Fibroblast of pulmonary artery (primary cell): ENCODE measurements at places on chromosomes 5 and 9.

- no peak for DNase-seq
These were observed 240.4 kb downstream of the IRX2 start for GRCh38 chr5:2511126-2511525.

- no peak for DNase-seq
These were observed 75.1 kb downstream of the SH3GL2 start for GRCh38 chr9:17653947-17654465.

- DNase-seq, result no peak
These were observed 31.9 kb downstream of the PALM2AKAP2 start for GRCh38 chr9:109811876-109812275.

DNA sequence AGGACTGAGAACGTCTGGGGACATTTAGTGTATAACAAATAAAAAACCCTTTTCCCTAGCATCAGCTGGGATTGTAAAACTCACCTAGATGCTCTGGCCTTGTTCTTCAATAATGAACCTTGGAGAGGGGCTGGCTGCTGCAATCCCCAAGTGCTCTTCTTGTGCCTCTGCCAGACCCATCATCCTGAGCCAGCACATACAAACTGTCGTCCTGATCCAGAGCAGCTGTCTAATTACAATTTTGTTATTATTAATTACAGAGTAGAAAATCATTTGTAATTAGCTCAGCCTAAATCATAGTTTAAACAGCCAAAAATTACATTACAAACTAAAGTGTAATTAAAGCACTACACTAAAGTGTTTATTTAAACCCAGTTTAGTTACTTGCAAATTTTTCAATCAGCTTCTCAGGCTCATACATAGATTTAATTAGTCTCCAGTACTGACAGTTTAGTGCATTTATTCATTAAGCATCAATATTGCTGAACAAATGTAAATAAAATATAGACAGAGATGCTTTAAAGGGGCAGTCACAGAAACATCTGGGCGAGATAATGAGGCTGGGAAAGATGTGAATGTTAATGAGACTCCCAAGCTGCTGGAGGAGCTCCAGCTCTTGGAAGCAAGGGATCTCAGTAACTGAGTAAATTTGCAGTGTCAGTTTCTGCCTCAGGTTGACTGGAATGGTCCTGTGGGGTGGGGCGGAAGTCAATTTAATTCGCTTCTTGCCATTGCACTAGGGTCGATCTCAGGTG, 632.3 kb upstream of the TLE4 start:
- DNase-seq, result no peak

DNA sequence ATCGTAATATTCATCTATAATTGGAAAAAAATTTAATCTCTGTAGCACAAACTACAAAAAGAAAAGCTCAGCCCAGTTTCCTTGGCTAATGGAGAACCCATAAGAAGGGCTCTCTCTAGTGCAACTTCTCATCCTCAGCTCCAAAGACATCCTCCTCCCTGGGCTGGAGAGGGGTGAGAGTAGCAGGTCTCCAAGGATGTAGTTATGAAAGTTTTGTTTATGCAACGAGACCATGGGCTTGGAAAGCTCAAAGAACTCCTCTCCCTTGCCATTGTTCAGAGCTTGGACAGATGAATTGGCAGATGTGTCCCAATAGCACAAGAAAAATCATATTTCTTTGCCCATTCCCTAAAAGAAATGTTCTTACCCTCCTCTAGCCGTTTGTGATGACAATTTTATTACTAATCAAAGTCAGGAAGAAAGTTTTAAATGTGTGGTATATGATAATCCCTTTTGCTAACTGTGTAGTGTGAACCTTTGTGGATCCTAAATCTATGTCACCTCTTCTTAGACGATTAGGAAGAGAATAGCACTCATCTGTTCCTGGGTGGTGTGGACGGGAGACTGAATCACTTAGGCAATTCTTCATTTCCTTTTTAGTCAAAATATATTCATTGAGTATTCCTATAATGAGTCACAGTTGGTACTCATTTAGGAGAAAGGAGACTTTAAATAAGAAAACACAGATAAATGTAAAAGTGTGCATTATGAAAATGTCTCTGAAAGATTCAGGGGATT, 52.2 kb downstream of the GARNL3 start:
- DNase-seq, result no peak

GRCh38 chr9:33976414-33976813, 72.3 kb downstream of the UBAP2 start:
- no peak for DNase-seq

GRCh38 chr9:134885001-134885678, 4.5 kb downstream of the FCN2 start:
- no peak for DNase-seq

GRCh38 chr5:1503241-1504068, 20.3 kb downstream of the LPCAT1 start:
- DNase-seq, result peak; percentile 67

DNA sequence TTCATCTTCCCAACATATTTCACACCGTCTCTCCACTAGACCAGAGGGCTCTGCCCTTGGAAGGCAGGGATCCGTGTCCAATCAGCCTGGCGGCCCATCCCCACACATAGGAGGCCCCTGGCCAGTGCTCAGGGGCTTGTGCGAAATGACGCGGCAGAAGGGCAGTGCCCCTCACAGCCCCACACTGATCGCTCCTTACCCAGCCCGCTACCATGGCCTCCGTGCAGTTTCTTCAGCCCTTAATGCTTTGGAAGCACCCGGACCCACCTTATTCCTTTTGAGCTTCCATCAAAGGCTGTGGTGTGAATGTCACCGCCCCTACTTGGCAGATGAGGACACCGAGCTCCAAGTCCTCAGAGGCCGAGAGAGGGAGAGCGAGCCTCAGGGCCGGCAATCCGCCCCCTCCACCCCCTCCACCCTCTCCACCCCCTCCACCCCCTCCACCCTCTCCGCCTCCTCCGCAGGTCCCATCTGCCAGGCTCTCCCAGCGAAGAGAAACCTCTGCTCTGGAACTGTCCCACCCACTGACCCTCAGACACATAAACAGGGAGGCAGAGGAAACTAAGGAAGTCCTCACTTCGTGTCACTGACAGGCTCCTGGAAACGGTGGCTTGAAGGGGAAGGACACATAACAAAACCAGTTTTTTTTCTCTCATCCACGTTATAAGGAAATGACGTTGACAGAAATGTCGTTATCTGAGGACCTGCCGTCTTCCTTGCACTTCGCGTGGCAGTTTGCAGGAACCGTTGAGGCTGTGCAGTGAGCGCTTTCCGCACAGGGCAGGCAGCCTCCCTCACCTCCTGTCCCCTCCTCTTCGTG, 13.9 kb downstream of the QSOX2 start:
- no peak for DNase-seq

- DNase-seq, result no peak
These were observed 627 bp downstream of the ARRDC1 start for GRCh38 chr9:137606005-137606621.

- peak; percentile 74 for DNase-seq
These were observed 30.4 kb downstream of the JADE2 start for GRCh38 chr5:134555890-134556311.

DNA sequence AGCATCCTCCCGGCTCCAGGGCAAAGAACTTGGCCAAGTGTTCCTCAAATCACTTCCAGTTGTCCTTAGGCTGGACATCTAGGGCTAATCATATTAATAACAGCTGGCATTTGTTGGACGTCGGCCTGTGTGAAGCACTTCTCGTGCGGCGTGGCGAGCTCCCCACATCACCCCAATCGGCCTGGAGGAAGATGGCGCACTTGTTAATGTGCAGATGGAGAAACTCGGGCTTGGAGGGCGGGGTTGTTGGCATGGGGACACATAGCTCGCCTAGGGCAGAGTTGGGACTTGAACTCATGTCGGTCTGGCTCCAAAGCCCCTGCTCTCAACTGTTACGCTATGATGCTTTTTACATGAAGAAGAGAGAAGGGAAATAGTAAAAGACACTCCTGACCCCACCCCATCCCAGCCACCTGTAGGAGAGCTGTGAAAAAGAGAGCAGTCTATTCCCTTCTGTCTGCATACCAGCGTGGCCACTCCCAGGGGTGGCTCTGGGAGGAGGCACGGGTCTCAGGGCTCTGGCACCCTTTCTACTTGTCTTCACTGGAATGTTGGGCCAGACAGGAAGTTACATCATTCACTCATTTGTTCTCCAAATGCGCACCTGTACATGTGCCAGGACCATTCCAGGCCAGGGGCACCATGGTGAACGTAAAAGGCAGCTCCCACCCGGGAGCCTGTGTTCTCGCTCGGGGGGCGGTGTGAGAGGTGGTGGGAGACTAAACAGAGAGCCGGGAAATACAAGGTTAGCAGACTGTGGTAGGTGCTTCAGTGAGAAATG, 12.8 kb upstream of the NUP214 start:
- no peak for DNase-seq

DNA sequence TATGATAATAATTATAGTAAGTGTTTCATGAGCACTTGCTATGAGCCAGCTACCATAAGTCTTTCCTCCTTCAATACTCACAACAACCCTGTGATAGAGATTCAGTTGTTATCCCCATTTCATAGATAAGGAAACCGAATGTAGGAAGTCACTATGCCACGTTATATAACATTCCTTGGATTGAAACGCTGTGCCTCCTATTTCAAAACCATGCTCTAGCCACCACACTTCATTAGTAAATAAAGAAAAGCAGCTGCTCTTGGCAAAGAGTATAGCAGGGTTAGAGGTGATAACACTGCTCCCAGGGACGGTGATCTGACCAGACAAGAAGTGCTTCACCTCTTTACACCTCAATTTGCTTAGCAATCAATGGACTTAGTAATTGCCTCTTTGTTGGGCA, 5.5 kb downstream of the ADAMTS12 start:
- no peak for DNase-seq

DNA sequence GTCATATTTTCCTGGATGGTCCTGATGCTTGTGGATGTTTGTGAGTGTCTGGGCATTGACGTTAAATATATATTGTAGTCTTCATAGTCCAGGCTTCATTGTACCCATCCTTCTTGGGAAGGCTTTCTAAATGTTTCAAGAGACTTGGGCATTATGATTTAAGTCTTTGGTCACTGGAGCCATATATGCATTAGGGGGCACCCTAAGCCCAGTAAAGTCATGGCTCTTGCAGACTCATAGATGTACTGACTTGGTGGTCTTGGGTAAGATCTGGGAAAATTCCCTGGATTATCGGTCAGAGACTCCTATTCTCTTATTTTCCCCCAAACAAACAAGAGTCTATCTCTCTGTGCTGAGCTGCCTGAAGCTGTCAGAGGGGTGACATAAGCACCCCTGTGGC, 271.1 kb downstream of the TRIM36 start:
- DNase-seq, result no peak

- DNase-seq, result no peak
These were observed 41.6 kb downstream of the XRCC4 start for GRCh38 chr5:83118976-83119375.

GRCh38 chr9:87436716-87437115, 61.0 kb upstream of the DAPK1 start:
- DNase-seq, result no peak

GRCh38 chr5:123673107-123673506, 161.1 kb downstream of the CSNK1G3 start:
- DNase-seq, result no peak

- no peak for DNase-seq
These were observed 116.8 kb upstream of the SHB start for GRCh38 chr9:38185647-38186403.

- no peak for DNase-seq
These were observed 34.2 kb downstream of the ADAMTS2 start for GRCh38 chr5:179311091-179311470.

DNA sequence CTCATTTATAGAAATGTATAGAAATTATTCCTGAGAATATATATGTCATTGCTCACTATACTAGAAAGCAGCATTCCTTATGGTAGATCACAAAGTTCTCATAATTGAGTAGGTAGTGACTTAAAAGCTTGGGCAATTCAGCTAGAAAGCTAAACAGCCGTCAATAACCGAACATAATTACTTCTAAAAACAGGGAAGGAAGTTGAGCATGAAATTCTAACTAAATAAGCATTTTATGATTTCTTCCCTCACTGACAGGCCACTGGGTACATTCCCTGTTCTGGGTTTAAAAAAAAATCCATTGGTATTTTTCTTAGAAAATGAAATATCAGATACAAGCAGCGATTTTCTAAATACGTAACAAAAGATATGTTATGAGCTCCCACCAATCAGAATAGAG, 91.1 kb upstream of the DAB2 start:
- no peak for DNase-seq

DNA sequence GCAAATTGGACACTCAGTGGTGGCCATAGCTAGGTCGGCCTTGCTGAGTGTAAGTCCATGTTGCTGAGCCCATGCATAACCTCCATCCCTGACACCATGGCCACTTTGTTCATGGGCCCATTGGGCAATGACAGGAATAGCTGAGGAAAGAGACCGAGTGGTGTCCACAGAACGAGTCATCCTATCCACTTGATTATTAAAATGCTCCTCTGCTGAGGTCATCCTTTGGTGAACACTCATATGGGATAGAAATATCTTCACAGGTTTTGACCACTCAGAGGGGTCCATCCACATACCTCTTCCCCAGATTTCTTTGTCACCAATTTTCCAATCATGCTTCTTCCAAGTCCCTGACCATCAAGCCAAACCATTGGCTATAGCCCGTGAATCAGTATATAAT, 63.6 kb downstream of the PPIC start:
- peak; percentile 29 for DNase-seq

DNA sequence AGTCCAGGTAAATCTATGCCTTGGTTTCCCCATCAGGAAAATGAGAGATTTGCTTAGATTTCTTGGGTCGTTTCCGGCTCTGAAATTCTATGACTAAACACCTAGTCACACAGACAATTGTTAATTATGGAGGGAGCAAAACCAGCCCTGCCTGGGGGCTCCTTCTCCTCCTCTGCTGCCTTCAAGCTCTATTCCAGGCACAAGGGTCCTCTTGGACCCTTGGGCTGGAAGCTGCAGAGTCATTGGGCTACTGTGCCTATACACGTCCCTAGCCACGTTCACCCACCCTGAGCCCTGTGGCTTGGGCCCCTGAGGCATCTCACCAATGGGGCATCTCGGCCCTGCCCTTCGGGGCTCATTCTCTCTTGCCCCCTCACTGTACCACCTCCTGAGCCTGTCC, 73.8 kb upstream of the TBC1D2 start:
- DNase-seq, result no peak

DNA sequence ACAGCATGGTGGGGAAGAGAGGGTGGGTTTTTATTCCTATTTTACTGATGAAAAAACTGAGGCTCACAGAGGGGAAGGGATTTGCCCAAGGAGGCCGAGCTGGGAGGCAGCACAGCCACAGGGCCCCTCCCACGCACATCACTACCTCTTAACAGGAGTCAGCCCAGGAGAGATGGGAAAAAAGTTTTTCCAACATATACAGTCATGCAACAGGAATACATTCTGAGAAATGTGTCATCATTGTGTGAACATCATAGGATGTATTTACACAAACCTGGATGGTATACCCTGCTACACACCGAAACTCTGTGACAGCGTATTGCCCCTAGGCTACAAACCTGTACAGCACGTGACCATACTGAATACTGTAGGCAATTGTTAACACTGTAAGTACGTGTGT, 11.6 kb downstream of the TRAF1 start:
- no peak for DNase-seq

- no peak for DNase-seq
These were observed 7.2 kb downstream of the ENTREP1 start for GRCh38 chr9:69332067-69332685.

GRCh38 chr5:168950241-168950951, 350.5 kb downstream of the SLIT3 start:
- DNase-seq, result no peak
